ENCODE measurements at places on chromosomes 12 and 14. TPM values are rescaled to one million over a fixed set of nuclear protein-coding genes. Genes with fewer than 3 reads are reported as not detected.

The PAN2 gene
- total RNA-seq, result 116 TPM

The MYF5 gene
- not detected for total RNA-seq

The FKBP11 gene
- total RNA-seq, result 18.2 TPM

The ZNF385A gene
- 7.2 TPM for total RNA-seq

The PIGH gene
- 20.4 TPM for total RNA-seq

The KRT80 gene
- total RNA-seq, result 0.12 TPM

The SLC25A21 gene
- total RNA-seq, result 6.4 TPM

The TAS2R13 gene
- total RNA-seq, result 2.4 TPM

The A2ML1 gene
- total RNA-seq, result 0.43 TPM

The VWF gene
- 8.0 TPM for total RNA-seq
